ENCODE measurements at places on chromosomes 5 and 9.

DNA sequence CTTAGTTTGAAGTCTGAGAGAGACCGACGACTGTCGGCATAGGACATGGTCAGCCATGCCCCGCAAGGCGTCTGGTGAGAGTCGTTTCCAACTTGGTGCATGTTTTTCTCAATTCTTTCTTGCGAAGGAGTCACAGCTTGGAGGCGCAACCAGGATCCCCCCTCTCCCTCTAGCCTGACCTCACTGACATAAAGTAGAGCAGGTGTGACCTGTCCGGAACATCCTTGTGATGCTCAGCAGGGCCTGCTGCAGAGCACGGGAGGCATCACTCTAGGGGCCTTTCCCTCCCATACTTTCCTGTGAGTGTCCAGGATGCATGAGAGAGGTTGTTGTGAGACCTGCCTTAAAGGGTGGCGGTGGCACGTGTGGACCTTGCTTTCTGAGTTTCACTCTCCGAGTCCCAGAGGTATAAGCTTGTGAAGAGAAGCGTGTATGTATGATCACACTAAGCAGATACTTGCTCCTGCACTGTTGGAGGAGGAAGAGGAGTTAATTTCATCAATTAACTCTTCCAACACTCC, 5.0 kb downstream of the TENT4A start:
- ATAC-seq = no peak

GRCh38 chr5:142115937-142116614, 7.5 kb downstream of the NDFIP1 start:
- no peak for ATAC-seq

DNA sequence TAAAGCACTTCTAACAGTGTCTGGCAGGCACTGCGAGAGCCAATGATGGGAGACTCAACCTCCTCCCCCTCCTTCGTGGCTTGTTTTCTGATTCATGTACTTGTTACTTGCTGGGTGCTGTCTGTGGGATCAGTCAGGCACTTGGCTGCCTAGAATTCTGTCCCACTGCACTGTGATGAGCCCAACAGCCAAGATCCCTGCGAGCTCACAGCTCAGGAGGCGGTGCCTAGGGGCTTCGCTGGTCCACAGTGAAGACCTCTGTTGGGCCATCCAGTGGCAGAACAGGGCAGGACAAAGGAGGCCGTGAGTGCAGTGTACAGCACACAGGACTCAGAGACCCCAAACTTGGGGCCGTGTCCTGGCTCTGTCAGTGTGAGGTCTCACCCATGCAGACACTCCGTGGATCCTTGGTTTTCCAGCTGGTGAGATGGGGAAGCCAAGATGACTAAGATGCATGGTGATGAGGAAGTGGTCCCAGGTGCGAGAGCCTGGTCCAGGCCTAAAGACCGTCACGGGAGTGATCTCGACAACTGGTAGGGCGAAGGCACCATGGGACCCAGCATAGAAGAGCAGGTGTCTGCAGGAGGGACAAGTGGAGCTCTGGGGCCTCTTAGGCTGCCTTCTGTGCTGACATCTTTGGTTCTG, 19.5 kb downstream of the MYMK start:
- no peak for ATAC-seq

DNA sequence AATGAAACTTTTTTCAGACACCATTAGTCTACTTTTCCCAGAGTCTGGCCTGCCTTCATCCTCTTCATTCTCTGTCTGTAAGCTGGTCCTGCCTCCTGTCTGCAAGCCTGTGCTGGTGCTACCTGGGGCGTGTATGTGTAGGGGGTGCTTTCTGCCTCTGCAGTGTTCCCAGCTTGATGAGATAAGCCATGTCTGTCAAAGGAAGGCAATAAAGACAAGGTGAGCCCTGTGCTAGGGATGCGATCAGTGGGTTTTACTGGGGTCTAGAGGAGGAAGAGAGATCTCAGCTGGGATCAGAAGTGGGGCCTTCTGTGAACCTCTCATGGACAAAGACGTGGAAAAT, 78.0 kb upstream of the TGFBR1 start:
- ATAC-seq = no peak

DNA sequence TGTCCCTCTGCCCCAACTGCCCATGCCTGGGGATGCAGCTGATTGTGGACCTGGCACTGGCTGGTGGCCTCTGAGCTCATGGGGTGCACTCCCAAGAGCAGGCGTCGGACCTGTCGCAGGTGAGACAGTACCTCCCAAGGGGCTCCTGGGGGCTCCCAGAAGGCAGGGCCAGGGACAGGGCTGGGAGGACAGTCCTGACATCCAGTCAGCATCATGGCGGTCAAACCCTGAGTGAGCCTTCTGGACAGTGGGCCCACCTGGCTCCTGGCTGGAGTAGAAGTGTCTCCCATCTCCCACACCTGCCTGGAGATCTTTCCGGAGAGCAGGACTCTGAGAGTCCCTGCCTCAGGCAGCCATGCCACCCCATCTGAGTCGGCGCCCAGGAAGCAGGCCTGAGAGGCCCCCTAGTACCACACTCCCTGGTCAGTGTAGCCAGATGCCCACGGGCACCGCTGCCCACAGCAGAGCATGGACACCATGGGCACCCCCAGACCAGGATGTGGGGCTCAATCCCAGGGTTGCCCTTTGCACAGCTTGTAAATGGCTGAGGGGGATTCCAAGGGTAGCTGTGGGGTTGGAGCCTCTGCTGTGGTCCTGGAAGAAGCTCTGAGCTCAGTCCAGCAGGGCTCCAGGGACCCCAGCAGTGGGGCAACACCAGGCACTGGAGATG, 6.6 kb downstream of the LCN9 start:
- no peak for ATAC-seq

- no peak for ATAC-seq
Measured at GRCh38 chr5:2902186-2902585, 150.7 kb upstream of the IRX2 start.

DNA sequence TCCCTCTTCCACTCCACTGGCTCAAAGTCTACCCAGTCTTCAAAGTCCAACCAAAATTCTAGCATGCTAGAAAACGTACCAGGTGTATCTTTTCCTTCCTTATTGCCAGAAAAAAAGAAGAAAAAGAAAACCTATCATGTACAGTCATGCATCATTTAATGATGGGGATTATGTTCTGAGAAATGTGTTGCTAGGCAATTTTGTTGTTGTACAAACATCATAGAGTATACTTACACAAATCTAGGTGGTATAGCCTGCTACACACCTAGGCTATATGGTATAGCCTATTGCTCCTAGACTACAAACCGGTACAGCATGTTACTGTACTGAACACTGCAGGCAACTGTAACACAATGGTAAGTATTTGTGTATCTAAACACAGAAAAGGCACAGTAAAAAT, 104.8 kb downstream of the SREK1 start:
- ATAC-seq = no peak

DNA sequence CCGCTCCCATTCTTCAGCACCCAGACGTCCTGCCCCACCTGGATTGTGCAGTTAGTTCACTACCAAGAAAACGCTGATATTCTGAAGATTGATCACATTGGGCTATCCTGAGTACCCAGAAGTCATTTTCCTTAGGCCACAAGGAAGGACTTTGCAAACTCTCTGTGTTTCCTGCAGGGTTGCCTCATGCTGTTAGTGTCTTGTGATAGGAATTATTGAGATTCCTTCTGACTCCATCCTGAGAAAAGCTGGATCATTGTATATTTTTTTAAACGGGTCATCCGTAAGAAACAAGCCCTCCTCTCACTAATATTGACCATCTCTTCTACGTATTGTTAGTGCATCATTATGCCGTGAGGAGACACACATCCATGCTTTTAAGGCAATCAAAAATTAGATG, 96.0 kb upstream of the DAPK1 start:
- ATAC-seq = no peak

DNA sequence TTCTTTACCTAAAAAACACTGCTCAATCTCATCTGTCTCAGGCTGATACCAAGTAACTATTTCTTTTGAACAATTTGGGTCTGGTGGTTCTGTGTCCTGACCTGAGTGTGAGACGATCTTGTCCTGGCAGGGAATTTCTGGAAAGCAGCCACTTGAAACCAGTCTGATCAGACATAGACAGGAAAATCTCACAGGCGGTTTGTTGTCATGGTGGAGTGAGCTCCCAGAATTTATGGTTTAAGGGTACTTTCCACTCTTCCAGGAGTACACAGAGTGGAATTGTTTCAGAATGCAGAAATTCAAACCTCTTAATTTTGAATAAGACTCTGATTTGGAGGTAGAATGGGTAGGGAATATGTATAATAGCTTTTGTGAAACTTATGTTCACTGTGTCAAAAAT, 268.2 kb downstream of the ISL1 start:
- no peak for ATAC-seq

DNA sequence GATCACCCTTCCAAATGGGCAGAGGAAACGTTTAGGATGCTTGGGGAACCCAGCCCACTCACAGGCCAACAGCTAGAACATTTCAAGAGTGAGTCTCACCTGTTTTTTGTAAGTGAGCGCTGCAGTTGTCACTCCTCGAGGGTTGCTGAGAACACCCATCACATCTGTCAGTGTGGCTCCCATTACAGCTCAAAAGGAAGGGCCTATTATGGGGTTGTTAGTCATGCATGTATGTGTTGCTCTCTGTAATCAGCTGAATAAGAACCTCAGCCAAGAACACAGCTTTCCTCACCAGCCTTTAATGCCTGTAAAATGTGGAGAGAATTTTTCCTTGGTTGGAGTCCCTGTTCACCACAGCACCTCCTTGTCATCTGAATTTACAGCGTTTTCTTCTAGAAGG, 196.3 kb upstream of the KLF4 start:
- ATAC-seq = no peak

GRCh38 chr5:59134471-59135163, 551.7 kb downstream of the RAB3C start:
- ATAC-seq = no peak

GRCh38 chr5:143205386-143205785, 198.1 kb downstream of the NR3C1 start:
- ATAC-seq = no peak

GRCh38 chr5:144463481-144464223, 293.0 kb downstream of the KCTD16 start:
- ATAC-seq = no peak

- no peak for ATAC-seq
Measured at GRCh38 chr9:115050002-115050490, 67.9 kb downstream of the TNC start.

GRCh38 chr9:68669218-68669617, 35.8 kb upstream of the PIP5K1B start:
- no peak for ATAC-seq

DNA sequence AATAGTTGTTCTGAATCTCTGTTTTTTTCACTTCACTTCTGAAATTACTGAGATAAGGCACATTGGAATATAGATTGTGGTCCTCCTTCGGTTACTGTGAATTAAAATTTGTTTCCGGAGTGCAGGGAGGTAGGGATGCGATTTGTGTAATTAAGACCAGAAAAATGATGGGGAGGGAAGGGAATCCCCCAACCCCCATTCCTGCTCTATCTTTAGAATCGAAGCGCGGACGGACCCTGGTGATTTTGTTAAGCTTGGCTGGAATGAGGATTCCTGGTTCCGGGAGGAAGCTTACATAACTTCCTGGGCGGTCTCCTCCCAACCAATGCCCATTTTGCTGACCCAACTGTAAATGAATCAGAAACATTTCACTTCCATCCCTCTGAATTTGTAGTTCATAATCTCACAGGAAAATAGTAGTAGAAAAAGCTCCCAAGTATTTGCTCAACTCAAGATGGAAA, 220.1 kb upstream of the MSX2 start:
- ATAC-seq = no peak

GRCh38 chr5:91076138-91076537, 307.0 kb downstream of the ARRDC3 start:
- no peak for ATAC-seq

GRCh38 chr5:148957591-148958202, 105.2 kb downstream of the SH3TC2 start:
- ATAC-seq = no peak

DNA sequence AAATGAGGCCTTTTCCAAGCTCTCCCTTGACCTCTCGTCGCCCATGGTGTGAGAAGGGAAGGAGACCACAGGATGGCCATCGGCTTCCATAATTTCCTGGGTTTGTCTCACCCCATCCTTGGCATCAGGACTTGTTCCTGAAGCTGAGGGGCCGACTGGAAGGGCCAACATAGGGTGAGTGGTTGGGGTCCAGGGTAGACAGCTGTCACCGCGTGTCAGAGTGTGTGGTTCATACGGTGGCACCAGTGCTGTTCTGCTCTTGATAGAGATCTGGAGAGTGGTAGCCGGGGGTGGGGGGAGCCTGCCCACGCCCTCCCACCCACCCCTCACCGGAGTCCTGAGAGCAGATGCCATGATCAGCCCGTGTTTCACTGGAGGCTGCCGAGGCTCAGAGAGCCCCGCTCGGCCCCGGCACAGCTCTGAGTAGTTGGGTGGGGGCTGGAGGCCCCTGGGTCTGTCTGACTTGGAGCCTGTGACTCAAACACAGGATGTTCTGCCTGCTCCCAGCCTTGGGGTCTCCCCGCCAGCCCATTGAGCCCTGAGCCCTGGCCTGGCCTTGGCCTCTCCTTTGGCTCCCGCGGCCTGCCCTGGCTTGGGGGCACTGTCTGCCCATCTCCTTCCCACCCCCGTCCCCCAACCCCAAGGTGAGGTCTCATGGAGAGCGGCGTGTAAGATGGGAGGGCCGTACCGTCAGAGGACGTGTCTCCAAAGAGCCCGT, 53.1 kb upstream of the IER5L start:
- ATAC-seq = no peak

- no peak for ATAC-seq
Measured at GRCh38 chr5:98780390-98780789, 6.9 kb downstream of the RGMB start.

DNA sequence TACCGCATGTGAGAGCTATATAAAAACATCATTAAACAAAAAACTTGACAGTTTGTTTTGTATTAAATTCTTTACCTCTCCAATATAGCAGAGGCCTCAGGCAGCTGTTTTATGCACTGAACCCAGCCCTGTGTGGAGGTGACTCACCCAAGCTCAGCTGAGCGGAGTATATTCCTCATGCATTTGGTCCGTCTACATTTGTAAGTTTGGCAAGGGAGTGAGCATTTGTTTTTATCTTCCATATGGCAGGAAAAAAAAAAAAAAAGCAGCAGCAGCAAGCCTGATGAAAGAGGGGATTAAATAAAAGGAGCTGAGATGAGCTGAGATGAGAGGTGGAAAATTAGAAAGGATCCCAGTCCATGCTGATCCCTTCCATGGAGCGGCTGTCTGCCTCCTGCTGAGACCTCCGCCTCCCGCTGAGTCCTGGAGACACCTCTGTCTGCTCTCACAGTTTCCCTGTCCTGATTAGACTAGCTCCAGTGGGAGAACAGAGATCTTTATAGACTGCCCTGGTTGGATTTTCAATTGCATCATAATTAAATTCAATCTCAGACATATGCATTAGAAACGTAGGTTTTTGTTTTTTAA, 112.0 kb upstream of the CTNND2 start:
- ATAC-seq = no peak

Measured in gastroesophageal sphincter (tissue), 4 donors.